ENCODE measurements at places on chromosomes 12 and 14. TPM values are rescaled to one million over a fixed set of nuclear protein-coding genes. Genes with fewer than 3 reads are reported as not detected.

Gene DHH
- not detected for total RNA-seq

GRCh38 chr12:50062728-50063460 lies 5.5 kb downstream of the ASIC1 start:
- DNase-seq = no peak

Gene BRAP
- 23.0 TPM for total RNA-seq

Gene KRT6C
- total RNA-seq = not detected

DNA sequence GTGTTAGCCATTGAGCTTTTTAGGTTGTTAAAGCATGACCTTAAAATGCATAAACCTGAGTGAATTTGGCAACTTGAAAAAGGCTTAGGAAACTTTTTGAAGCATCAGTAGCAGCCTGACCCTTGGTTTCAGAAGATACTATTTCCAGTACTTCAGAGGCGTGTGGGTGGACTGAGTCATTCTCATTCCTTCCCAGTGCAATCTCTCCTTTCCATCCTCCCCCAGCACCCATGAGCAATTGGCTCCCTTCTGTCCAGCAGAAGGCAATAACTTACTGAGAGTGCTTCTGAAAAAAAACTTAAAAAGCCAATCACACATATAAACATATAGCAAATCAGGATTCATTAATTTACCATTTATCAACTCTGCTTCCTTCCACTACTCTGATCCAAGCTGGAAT lies 299.3 kb upstream of the STXBP6 start:
- peak; percentile 4 for DNase-seq

Gene SERPINA9
- not detected for total RNA-seq

DNA sequence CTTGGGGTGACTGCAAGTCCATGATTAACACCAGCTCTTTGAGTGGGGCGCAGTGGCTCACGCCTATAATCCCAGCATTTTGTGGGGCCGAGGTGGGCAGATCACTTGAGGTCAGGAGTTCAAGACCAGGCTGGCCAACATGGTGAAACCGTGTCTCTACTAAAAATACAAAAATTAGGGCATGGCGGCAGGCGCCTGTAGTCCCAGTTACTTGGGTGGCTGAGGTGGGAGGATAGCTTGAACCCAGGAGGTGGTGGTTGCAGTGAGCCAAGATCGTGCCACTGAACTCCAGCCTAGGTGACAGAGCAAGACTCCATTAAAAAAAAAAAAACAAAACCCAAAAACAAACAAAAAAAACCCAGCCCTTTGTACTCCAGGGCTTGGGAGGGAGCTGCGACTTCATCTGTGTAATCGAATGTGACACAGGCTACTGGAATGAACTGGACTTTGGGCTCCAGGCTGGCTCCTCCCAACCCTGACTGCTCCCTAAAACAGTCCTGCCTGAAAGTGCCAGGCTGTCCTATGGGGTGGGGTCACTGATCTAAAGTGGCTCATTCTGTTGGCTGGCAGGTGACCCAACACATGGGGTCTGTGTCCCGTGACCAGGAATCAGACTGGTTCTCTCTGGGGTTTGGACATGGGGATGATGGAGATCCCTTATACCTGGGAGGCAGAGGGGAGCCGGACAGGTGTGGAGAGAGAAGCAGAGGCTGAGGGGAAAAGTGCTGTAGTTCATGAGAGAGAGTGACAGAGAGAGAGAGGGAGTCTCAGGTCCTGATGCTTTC lies 9.3 kb upstream of the C12orf43 start:
- no peak for DNase-seq

DNA sequence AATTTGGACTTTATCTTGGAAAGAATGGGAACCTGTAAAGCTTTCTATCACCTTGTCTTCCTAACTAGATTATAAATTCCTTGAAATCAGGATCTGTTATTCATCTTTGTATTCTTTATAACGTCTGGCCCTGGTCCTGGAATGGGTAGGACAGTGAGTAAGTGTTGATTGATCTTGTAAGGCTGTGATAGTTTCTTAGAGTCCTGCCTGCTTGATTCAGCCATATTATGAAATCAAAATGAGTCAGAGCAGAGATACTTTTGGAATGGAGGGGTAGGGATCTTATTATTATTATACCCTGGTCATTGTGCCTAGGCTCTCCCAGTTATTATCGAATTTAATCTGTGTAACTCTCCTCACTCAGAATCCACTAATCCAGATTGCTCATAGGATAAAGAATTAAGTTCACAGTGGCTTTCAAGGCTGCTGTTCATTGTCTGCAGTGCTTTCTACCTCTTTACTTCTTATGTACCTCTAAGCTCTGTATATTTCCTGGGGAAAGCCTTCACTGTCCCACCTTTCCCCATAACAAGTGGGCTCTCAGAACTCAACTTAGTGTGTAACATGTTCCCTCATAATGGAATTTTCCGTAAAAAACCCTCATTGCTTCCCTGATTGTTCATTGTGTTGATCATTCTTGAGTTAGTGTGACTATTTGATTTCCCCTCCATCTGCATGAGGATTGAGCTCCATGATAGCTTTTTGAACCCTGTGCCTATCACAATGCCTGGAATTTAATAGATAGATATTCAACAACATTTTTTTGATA lies 93.3 kb downstream of the DAAM1 start:
- DNase-seq = no peak
